ENCODE measurements at places on chromosomes 7 and 10.

- no peak for DNase-seq
Measured at GRCh38 chr7:64320547-64321513, 7.1 kb downstream of the ZNF736 start.

DNA sequence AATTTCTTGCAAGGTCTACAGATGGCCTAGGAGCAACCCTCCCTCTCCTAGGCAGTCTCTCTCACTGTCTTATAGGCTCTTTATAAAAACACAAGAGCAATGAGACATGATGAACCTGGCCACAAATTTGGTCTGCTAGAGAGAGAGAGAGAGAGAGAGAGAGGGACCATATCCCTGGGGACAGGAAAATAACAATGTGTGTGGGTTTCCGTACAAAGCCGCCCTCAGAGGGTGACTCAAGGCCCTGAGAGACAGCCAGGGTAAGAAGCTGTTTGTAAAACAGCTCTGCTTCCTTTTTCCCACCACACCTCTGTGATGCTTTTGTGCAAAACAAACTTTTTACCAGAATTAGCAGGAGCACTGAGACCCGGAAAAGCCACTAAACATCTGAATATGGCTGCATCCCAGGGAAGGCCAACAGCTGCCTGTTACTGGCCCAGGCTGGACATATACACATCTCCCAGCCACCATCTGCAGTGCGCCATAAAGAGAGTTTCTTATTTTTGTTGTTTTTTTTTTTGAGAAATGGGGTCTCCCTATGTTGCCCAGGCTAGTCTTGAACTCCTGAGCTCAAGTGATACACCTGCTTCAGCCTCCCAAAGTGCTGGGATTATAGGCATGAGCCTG lies 18.4 kb downstream of the GIMAP5 start:
- DNase-seq = peak; percentile 65

- no peak for DNase-seq
Measured at GRCh38 chr10:101660256-101660655, 34.7 kb downstream of the FBXW4 start.

DNA sequence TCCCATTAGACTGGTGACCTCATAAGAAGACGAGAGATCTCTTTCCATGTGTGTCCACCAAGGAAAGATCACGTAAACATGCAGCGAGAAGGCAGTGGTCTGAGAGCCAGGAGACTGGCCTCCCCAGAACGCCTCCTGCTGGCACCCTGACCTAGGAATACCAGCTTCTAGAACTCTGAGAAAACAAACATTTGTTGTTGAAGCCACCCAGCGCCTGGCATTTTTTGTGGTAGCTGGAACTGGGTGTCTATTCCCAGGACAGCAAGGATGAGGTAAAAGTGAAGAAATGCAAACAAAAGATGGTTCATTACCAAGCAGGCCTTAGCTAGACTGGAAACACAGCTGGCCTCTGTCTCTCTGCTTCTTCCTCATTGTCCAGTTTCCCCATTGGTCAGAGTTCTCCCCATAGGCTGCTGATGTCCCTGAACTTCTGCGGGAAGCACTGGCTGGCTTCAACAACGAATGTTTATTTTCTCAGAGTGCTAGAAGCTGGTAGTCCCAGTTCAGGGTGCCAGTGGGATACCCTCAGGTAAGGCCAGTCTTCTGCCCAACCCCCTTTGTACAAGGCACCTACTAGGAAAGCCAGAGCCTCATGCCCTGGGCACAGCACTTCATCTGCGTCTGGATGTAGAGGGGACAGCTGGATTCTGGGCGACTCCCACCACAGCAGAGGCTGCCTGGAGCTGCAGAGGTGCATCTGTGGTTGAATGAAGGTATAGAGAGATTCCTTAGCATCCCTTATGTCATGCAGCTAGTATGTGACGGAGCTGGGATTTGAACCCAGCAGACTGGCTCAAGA lies 304.9 kb downstream of the TCERG1L start:
- DNase-seq = no peak

- DNase-seq = no peak
Measured at GRCh38 chr7:39592586-39592985, 26.4 kb downstream of the YAE1 start.

- no peak for DNase-seq
Measured at GRCh38 chr7:3482147-3482921, 181.3 kb downstream of the SDK1 start.

DNA sequence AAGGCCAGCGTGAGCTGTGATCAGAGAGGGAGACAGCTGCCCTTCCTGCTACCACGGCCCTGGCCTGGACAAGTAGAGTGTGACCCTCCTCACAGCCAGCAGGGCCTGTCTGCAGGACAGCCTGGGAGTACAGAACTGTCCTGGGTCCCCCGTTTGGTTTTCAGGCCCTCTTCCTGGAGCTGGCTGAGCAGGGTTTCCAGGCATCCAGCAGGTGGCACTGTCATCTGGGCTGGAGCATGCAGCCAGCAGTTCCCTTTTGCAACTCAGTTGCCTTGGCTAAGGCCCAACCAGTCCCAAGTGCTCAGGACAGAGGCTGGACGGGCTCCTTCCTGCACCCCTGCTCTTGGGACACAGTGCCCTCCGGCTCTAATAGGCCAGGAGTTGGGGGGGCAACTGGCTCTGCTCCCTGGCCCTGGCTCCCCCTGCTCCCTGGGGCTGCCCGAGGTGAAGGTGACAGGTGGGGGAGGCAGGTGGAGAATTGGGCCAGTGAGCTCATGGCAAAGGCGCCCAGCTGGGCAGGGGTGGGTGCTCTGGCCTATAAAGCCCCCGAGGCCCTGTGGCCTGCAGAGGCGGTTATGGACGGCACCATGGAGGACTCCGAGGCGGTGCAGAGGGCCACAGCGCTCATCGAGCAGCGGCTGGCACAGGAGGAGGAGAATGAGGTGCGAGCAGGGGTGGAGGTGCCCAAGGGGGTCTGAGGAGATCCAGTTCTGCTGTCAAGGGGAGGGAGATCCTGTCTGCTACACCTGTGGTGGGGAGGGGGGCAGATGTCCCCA lies at the start of gene ANKRD2:
Gene ANKRD2, plus strand, starts transcription at position 566 of the 776 bp plus-strand sequence. Its CDS starts 10 bp downstream, at position 576.
- DNase-seq = no peak

DNA sequence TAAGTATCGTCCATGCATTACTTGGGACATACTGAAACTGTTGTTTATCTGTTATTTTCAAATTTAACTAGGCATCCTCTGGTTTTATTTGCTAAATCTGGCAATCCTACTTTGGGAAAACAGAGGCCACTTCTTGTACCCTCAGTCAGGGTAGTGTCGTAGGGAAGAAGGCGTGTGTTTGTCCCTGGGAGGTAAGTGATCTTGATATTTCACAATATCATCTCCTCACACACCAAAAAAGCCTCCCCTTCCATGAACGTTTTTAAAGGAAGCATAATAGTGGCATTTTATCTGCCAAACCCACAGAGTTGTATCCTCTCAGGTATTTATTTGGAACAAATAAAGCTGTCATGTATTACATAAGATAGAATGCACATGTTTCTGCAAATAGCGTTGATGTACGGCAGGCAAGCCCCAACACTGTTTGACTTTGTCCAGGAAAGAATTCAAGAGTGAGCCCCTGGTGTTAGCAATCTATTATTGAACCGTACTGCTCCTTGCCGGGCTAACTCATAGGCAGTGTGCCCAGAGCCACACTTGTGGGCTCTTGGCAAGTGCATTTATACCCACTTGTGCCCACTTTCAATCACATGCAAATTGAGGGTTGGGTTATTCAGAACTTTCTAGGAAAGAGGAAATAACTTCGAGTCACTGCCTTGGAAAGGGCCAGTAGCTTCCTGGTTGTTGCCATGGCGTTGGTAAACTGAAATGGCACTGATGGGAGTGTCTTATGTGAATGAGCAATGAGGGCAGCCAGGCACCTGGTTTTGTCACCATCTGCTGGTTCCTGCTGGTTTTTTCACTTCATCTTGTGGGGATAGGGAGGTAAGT lies 266.0 kb downstream of the USP6NL start:
- DNase-seq = no peak

DNA sequence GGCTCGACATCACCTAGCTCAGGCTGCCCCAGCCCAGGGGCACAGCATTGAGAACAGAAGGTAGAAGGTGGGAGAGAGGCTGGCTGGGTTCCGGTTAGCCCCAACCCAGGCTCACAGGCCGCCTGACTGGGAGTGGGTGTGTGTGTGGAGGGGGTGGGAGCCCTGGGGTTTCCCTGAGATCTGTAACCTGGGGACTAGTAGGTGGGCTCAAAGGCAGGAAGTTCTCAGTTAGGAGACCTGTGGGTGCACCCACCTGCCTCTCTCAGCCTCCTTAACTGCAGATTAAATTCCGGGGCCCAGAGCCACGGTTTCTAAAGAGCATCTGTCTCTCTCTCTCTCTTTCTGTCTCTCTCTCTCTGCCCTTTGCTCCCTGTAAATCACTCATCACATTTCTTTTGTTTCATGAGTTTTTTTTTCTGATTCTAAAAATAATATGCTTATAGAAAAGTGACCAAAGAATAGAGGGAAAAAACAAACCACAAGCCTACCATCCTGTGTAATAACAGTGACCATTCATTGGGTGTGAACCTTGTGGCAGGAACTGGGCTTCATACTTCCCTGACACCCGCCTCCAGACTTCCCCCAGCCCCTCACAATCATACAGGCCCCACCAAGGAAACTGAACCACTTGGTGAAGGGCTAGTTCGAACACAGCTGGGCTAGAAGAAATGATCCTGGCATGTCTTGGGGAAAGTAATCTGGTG lies 83.4 kb upstream of the SMNDC1 start:
- DNase-seq = peak; percentile 81

DNA sequence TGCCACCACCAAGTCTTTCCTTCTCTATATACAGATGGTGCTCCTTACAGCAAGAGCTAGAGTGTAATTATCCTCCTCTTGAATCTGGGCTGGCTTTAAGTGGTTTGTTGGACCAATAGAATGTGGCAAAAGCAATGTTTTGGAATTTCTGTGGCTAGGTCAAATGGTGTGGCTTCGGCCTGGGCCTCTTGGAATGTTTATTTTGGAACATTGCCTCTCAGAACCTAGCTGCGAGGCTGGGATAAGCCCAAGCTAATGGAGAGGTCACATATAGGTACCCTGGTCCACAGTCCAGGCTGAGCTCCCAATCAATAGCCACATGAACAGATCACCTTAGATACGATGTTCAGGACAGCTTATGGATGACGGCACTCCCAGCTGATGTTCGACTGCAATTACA lies 556.7 kb downstream of the TYW1 start:
- DNase-seq = no peak

DNA sequence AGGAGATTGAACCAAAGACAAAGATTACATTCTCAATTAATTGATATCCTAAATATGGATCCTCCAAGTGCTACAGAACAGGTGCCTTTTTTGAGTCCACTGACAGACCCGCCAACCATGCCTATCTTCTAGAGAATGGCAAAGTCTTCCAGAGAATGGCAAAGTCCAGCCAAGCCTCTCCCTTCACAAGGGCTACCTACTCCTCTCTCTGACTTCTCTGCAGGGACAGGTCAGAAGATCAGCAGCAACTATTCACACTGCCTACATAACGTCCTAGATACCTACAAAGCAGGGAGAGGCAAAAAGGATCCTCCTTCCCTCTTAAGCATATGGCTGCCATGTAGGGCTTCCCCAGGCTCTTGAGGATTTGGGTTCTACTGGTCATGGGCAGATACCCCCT lies 12.4 kb downstream of the UBE2H start:
- no peak for DNase-seq

GRCh38 chr10:133165556-133166503 lies 5.8 kb downstream of the KNDC1 start:
- no peak for DNase-seq

GRCh38 chr10:133072196-133072595 lies 15.5 kb upstream of the ADGRA1 start:
- no peak for DNase-seq

DNA sequence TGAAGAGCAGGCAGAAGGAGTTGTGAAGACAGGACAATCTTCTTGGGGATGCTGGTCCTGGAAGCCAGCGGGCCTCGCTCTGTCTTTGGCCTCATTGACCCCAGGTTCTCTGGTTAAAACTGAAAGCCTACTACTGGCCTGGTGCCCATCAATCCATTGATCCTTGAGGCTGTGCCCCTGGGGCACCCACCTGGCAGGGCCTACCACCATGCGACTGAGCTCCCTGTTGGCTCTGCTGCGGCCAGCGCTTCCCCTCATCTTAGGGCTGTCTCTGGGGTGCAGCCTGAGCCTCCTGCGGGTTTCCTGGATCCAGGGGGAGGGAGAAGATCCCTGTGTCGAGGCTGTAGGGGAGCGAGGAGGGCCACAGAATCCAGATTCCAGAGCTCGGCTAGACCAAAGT lies 1.5 kb downstream of the CHPF2 start:
- DNase-seq = no peak

GRCh38 chr7:148556892-148557291 lies 33.7 kb upstream of the C7orf33 start:
- DNase-seq = no peak

DNA sequence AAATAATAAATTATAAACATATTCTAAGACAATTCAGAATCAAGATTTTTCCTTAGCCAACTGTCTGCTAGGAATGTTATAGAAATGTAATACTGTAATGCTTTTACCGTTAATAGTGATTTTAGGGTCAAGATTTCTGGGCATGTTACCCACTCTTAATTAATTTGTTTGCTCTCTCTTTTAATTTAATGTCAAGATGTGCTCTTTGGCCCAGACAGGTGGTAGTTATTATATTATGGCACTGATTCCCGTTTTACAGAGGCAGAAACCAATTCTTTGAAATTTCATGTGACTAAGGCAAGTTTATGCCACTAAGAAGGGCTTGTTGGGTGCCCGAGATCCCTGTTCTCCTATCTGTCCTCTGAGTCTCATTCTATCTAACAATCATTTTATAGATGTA lies 959 bp upstream of the FAM107B start:
- no peak for DNase-seq

DNA sequence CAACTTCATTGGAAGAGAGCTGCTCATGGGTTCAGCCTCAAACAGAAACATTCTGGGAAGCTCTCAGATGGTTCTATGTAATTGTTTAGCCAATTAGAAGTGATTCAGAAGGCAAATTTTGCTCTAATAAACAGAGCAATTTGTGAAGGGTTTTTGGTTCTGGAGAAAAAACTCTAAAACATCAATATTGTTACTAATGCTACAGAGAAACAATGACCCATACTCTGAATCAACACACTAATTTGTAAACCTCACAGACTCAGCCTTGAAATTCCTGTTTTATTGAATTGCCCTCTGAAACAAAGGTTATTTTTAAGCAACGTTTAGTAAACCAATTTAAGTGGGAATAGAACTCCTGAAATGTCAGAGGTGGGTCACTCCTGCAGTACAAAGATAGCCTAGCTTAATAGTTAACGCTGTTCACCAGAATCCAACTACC lies 171.6 kb upstream of the SVIL start:
- no peak for DNase-seq

Measured in stimulated activated CD8-positive, alpha-beta memory T cell treated with anti-CD3 and anti-CD28 coated beads, Interleukin-7, amount 100 ng/mL, for 4 hours (primary cell).